ENCODE measurements at places on chromosomes 11 and 22.

- no peak for DNase-seq
Measured at GRCh38 chr11:93515441-93516025, 27.7 kb downstream of the SMCO4 start.

GRCh38 chr22:32574411-32574810, 99.8 kb downstream of the FBXO7 start:
- DNase-seq: no peak

DNA sequence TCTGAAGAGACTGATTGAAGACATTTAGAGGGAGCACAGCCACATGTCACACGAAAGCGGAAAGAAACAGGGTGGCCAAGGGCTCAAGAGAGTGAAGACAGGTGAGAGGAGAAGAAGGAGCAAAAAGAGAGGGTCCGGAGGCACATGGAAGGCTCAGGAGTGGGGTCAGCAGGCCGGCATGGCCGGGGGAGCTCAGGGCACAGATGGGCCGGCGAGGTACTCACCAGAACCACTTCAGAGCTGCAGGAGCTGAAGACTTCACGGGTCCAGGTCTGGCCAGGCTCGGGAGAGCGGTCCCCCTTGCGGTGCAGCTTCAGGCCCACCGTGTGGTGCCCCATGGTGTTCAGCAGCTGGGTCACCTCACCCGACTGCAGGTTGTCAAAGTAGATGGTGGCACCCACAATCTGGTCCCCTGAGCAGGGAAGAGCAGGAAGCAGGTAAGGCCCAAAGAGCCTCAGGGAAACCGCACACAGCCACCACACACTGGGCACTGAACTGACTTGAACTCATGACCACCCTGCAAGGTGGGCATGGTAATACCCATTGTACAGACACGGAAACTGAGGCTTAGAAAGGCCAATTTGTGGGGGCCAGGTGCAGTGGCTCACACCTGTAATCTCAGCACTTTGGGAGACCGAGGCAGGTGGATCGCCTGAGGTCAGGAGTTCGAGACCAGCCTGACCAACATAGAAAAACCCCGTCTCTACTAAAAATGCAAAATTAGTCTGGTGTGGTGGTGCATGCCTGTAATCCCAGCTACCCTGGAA, 11.6 kb downstream of the AHNAK start:
- DNase-seq: no peak

DNA sequence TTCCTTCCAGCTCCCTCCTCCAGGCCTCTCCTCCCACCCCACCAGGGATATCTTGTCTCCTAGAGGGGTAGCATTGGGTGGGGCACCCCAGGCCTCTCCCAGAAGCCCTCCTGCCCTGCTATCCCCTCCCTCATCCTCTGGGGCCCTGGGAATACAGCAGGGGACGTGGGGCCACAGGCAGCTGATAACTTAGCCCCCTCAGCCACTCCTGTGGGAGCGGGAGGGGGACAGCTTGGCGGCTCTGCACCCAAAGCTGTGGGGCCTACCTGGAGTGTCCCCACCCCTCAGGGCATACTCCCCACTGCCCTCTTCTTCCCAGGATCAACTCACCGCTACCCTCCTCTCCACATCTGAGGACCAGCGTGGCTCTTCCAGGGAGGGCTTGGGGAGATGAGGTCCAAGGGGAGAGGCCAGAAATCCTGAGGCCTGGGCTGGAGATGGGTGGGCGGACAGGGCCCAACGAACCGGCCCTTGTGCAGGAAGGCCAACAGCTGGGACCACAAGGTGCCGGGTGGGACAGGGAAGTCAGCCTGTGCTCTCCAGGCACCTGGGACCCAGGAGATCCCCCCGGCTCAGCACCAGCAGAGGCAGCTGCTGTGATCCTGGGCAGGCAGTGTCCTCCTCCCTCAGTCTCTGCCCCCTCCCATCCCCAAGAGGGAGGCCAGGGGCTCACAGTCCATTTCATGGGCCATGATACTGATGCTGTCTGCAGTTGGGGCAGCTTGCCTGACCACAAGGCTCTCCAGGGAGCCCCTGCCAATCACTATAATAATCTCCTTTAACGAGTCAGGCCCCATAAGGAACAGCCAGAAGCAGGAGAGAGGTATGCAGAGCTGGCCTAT, 23.2 kb downstream of the NEAT1 start:
- DNase-seq: no peak

DNA sequence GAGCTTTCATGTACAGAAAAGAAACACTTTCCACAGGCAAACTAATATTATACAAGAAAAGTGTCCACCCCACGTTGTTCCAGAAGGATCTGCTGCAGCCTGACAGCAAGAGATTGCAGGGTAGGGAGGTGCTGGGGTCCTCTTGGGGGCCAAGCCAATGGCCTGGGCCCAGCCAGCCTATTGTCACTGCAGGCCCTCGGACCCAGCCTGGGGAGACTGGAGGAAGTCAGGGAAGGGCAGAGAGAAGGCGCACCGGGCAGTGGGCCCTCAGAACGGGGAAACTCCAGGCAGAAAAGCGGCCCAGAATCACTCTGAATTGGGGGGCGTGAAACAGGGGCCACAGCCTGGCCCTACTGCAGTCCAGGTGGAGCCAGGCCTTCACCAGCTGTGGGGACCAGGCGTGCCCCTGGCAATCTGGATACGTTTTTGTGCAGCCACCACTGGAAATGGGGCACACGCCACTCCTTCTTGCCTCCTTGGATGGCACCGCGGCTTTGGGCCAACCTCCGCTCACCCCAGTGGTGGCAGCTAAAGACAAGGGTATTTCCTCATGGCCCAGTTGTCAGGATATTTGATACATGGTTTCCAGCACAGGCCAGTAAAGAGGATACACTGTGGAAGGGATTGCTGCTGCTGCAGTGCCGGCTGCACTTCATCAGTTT, 3.9 kb upstream of the NAP1L4 start:
- no peak for DNase-seq

- no peak for DNase-seq
Measured at GRCh38 chr11:116958246-116958645, 120.8 kb upstream of the APOA1 start.

DNA sequence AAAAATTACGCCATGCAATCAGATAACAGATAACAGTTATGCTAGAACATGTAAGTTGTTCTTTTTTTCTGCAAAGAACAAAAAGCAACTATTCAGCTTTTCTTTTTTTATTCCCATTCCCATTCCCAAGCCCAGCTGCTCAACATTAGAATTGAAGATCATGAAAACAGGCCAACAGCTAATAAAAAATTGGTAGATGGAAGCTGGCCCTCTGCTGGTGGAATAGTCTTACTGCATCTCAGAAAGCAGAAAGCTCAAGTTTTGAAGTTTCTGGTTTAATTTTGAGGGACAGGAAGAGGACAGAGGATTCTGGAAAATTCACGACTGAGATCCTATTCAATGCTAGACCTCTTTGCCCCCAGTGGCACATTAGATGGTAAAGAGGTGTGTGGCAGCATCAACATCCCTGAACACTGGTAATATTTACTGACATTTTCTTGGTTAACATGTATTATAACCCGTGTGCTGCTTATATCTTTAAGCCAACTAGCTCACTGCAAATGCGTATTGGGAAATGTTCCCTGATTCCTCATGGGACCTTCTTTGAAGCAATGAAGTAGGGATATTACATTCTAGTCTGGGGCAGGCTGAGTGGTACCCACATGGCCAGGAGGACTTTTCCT, 591.2 kb downstream of the OPCML start:
- DNase-seq: no peak

- DNase-seq: no peak
Measured at GRCh38 chr11:110172468-110173065, 79.4 kb downstream of the ZC3H12C start.

DNA sequence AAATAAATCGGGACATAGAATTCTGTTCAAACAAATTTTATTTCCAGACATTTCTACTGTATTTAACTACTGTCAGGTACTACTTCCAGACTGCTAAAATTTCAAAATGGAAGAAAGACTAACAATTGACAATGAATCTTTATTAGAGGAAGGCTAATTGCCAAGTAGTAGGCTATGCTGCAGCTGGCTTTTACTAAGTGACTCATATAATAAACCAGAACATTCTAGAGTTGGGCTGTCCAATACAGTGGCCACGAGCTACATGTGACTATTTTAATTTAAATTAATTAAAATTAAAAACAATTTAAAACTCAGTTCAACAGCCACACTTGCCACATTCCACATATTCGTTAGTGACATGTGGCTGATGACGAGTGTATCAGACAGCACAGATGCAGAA, 27.6 kb downstream of the CHKA start:
- no peak for DNase-seq
